Mesenteric fat pad (tissue), 1 donor: ENCODE measurements at places on chromosomes 1 and 21. TPM values are rescaled to one million over a fixed set of nuclear protein-coding genes. Genes with fewer than 3 reads are reported as not detected.

Gene C1orf210
- not detected for total RNA-seq

Gene SDE2
- total RNA-seq: 20.1 TPM

Gene SELP
- total RNA-seq: 13.4 TPM

Gene C2CD2
- 125 TPM for total RNA-seq
